ENCODE measurements at places on chromosomes 16 and 17.

GRCh38 chr17:43619705-43620104, 42.0 kb downstream of the MEOX1 start:
- no peak for DNase-seq

DNA sequence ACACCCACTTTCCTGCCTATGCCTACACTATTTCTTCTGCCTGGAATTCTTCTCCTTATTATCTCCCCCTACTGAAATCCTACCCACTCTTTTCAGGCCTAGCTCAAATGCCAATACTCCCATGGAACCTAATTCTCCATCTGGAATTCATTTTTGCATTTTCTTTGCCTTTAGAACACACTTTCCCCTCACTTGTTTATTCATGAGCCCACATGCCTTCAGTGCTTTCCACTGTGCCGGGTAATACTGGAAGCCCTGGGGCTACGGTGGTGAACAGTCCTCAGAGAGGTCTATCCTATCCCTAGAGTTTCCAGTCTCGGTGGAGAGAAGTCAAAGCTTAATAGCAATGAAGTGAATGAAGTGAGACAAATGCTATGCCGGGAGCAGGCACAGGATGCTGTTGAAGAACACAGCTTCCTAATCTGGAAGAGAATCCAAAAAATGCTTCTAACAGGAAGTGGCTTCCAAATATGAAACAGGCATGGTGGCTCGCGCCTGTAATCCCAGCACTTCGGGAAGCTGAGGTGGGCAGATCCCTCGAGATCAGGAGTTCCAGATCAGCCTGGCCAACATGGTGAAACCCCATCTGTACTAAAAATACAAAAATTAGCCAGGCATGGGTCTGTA, 322.4 kb downstream of the GRIN2A start:
- no peak for DNase-seq

- DNase-seq, result no peak
Observed at GRCh38 chr17:6402258-6402657, 32.7 kb downstream of the AIPL1 start.

DNA sequence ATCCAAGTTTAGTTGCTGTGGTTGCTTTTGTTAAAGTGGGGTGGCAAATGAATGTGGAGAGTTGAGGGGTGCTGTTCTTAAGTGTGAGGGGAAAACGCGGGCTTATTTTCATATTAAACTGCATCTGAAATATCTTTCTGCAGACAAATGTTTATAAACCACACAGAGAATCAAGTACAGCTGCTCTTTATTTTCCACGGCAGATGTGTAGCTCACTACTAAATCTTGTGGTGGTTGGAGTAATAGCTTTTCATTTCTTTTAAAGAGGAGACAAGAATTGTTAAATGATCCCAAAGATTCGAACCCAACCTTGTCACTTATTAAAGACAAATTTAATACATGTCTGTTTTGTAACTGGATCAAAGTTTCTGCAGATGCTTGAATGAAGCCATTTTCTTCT, 2.1 kb downstream of the CLTC start:
- no peak for DNase-seq

GRCh38 chr16:35296962-35297653, 1837.7 kb downstream of the TP53TG3F start:
- no peak for DNase-seq

Measured in stimulated activated CD8-positive, alpha-beta memory T cell treated with anti-CD3 and anti-CD28 coated beads, Interleukin-7, amount 100 ng/mL, for 24 hours (primary cell).